Activated CD8-positive, alpha-beta memory T cell treated with anti-CD3 and anti-CD28 coated beads for 4 hours (primary cell): ENCODE measurements at places on chromosomes 3 and 15.

GRCh38 chr3:124163689-124164088 is 171.8 kb upstream of the ROPN1 start:
- DNase-seq = no peak

DNA sequence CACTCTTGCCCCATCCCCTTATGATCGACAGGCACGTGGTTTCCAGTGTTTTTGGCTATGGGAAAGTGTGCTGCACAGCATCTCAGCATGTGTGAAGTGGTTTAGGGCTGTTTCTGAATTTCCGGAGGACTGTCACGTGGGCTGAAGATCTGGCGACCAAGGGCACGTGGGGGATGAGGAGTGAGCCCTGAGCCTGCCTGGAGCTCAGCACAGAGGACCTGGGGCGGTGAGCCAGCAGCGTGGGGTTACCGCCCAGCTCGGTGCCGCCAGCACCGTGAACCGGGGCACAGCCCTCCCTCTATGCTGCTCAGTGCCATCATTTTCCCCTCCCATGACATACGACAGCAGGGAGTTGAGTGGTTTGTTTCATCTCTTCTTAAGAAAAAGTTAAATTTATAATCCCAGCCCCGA is 150.2 kb downstream of the DNAJB8 start:
- DNase-seq = peak; percentile 3

- DNase-seq = no peak
Measured at GRCh38 chr15:69031013-69032001, 16.8 kb downstream of the NOX5 start.

DNA sequence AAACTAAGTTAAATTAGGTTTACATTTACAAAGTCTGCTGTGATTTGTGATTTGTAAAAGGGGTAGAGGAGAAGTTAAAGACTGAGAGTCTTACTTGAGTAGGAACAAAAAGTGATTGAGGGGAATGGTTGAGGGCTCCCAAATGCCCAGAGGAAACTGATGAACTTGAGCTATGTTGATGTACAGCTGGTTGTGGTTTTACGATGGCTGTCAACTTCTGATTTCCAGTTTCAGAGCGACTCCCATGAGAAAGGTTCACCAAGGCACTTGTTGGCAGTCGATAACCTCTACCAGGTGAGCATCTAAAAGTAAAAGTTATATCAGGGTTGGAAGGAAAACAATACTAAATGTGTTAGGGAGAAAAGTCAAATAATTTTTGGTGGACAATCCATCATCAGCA is 91.0 kb downstream of the XRN1 start:
- no peak for DNase-seq

DNA sequence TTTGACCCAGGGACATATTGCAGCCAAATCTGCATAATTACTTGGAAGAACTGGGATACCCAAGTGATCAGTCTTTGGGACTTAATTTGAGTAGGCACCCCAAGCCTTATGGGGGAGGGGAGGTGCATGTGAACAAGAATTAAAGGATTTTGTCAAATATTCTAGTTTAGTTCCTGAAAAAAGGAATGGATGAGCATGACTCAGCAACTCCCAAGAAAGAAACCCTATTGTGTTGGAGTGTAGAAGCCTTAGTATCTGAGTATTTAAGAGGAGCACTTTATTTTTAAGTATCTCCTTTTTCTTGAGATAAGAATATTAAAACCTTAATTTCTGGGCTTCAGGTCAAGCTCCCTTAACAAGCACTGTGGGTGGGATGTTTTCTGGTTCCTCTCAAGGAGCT is 222.4 kb downstream of the CD47 start:
- no peak for DNase-seq

GRCh38 chr15:91022832-91023129 is 387 bp upstream of the VPS33B start:
- no peak for DNase-seq

DNA sequence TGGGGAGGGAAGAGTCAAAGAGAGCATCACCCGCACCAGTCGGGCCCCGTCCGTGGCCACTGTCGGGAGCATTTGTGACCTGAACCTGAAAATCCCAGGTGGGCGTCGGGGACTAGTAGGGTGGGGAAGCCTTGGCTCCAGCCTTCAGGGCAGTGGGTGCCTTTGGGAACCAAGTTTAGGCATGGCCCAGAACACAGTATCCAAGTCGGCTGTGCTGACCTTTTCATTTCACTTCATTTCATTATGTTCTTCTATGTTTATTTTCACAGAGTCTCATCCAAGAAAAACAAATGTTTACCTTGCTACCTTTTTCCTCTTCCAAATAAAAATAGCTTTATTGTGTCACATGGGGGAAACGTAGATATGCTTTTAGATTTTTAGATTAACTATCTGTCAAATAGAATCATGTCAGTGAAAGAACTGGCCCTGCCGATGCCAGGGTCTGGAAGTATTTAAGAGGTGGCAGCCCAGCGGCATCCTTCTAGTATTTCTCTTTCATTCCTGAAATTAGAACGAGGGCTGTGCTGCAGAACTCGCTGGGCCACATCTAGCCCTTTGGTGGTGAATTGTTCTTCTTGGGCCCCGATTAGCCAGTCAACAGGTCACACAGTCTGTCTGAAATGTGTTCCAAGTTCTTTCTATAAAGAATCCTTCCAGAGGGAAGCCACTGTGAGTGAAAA is 60.5 kb downstream of the DNASE1L3 start:
- DNase-seq = no peak
